ENCODE measurements at places on chromosomes 5 and 9.

GRCh38 chr9:137201205-137201868 lies 796 bp upstream of the TPRN start:
- DNase-seq = no peak

DNA sequence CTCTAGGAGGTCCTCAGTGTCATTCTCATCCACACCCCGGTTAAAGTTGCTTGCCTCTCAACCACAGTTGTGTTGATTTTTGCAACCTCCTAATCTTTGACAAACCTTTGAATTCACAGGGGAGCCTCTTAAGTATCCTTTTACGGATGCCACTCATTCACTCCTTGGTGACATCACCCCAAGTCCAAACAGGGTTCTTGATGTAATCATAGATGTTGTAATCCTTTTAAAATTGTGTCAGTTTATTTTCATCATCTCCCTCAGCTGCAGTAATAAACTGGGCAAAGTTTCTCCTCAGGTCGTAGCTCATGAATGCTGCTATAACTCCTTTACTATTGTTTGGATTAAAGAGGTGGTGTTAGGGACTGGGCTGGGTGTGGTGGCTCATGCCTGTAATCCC lies 637.2 kb upstream of the NUDT12 start:
- no peak for DNase-seq

GRCh38 chr5:100828898-100829356 lies 74.2 kb downstream of the ST8SIA4 start:
- DNase-seq = no peak

- no peak for DNase-seq
Observed at GRCh38 chr5:39515881-39516280, 91.1 kb upstream of the DAB2 start.

GRCh38 chr5:93587597-93588351 lies 4.8 kb downstream of the NR2F1 start:
- DNase-seq = no peak

GRCh38 chr5:144002876-144003275 lies 167.6 kb downstream of the YIPF5 start:
- DNase-seq = no peak

DNA sequence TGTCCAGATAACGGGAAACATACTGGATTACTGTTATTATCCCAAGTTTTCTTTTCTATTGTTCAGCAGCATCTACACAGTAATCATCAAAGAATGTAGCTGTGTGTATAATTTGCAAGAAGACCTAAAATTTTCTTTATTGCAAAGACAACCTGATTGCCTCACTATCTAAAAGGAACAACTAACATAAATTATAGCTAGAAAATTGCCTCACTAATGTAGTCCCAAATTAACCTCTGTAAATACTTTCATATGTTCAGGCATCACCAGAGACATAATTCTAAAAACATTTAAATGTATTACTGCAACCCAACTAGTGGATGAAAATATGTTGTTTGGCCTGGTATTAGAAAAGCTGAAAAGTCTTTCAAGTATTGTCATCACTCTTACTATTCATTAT lies 275.4 kb downstream of the CDH12 start:
- DNase-seq = no peak

- DNase-seq = no peak
Observed at GRCh38 chr5:170131235-170131634, 25.5 kb downstream of the FOXI1 start.

DNA sequence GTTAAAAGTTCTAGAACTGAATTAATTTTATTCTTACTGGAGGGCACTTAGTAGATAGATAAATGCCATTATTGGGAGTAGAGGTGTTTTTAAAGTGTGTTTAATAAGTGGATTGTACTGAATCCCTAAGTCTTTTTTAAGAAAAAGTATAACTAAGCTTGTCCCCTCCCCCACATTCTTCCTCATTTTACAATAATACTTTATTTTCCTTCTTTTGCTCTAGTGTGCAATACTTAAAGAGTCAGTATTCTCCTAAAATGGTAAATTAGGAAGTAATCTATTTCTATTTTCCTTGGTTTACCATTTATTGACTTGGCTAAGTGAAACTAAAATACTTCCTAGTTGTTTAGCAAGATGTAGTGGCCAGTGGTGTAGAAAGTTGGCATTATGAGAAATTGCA lies 11.6 kb downstream of the UBLCP1 start:
- DNase-seq = no peak

DNA sequence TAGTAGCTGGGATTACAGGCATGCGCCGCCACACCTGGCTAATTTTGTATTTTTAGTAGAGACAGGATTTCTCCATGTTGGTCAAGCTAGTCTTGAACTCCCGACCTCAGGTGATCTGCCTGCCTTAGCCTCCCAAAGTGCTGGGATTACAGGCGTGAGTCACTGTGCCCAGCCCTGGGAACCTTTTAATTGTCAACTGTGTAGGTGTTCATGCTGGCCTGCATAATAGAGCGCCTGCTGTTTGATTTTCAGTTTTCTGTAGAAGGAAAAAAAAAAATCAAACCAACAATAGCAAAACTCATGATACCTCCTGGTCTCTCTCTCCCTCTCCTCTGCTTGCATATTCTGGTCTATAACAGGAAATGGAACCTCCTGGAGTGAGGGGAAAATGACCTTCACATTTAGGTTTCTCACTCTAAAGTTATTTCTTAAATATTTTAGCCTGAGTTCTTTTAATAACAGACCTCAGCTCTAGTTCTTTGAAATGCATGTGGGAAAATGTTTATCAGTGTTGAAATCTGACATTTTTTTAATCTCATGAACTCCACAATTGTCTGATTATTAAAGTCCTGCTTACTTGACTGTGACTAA lies 51.7 kb downstream of the EXOSC2 start:
- no peak for DNase-seq

- no peak for DNase-seq
Observed at GRCh38 chr5:24110004-24110615, 534.7 kb downstream of the CDH10 start.

DNA sequence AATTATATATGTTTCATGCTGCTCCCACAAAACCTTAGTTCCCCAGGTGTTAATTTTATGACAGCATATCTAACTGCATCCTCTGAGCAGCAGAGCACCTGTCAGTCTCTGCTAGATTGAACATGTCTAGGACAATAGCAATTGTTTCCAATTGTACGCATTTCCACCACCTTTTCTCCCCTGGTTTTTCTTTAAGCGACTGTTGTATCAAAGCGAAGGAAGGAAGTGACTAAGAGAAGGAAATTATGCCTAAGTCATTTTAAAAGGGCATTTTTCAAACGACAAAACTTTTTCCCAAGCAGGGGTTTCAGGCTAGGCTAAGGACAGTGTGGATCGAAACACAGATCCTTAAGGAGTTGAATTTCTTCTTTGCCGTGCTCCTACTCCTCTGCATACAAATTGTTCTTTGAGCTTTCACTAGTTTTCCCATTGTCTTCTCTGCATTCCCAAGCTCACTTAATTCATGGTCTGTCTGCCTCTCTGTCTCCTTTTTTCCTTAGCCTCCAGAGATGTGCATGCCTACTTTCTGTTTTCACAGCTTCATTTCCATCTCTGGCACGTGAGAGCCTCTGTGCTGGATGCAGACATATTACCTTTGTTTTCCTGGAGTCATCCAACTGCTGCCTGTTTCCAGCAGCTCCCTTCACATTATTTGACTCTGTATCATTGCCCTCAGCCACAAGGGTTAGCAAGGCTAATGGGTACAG lies 39.4 kb upstream of the STARD4 start:
- DNase-seq = no peak

- DNase-seq = no peak
Observed at GRCh38 chr5:126354012-126354857, 69.0 kb upstream of the GRAMD2B start.

- no peak for DNase-seq
Observed at GRCh38 chr5:78504704-78505677, 143.6 kb downstream of the LHFPL2 start.

DNA sequence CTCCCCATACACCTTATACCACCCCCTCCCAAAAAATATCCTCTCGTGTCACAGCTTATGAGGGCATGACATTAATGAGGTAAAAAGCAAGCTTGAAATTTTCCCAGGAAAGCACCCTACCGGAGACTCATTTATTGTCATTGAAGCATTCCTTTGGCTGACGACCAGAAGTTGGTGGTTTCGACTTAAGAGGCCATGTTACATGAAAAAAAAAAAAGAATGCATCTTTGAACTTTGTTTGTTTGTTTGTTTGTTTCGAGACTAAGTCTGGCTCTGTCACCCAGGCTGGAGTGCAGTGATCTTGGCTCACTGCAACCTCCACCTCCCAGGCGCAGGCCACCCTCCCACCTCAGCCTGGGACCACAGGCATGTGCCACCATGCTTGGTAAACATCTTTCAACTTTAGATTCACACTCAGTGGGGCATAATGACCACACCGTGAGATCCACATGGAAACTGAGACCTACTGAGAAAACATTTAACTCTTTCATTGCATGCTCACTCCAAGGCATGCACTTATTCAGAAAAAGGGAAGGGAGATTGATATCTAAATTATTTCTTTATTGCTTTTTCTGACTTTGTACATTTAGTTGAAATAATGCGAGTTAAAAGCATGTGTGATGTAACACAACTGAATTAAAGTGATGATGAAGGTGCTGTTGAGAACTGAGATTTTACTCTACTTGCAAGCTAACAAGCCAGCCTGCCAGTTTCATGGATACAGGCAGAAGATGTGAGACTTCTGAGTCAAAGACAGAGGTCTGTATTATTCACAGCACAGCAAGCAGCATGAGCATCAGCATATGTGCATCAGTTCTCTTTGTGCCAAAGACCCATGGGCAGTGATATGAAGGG lies 5.1 kb upstream of the RAB14 start:
- no peak for DNase-seq

- DNase-seq = no peak
Observed at GRCh38 chr5:13081116-13081515, 863.4 kb downstream of the DNAH5 start.

DNA sequence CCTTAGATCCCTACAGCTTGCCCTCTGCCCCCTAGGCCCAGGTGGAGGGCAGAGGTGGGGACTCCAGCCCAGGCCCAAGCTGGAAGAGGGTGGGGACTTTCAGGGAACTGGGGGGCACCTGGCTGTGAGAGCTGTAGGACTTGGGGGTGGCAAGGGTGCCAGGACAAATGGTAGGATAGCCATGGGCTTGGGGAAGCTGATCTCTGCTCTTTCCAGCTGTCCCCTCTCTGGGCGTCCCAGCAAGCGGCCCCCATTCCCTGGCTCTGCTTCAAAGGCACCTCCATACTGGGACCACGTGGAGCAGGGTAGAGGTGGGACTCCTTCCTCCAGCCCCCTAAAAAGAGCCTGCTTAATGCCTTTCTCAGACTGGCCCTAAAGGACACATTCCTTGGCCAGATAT lies 385 bp downstream of the LTC4S start:
- DNase-seq = no peak

- DNase-seq = no peak
Observed at GRCh38 chr5:159951387-159951786, 35.1 kb downstream of the ADRA1B start.

DNA sequence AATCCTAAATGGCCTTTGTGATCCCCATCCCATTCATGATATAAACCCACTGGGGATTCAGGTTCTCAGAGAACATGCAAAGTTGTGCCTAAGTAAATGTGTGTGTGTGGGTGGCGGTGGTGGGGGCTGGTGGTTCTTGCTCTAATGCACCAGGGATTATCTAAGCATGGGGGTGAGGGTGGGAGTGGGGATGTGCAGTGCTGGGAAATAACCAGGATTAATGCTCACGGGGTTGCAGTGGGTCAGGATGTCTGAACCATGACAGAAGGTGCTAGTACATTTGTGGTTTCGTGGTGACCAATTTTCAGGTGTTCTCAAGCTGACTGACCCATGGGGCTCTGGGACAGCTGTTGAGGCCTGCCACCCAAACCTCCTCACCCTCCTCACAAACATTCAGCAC lies 101.0 kb downstream of the ZNF608 start:
- DNase-seq = no peak

- no peak for DNase-seq
Observed at GRCh38 chr5:90934091-90934719, 375.6 kb downstream of the ADGRV1 start.

- no peak for DNase-seq
Observed at GRCh38 chr9:81980568-81980967, 8.0 kb upstream of the SPATA31D1 start.

DNA sequence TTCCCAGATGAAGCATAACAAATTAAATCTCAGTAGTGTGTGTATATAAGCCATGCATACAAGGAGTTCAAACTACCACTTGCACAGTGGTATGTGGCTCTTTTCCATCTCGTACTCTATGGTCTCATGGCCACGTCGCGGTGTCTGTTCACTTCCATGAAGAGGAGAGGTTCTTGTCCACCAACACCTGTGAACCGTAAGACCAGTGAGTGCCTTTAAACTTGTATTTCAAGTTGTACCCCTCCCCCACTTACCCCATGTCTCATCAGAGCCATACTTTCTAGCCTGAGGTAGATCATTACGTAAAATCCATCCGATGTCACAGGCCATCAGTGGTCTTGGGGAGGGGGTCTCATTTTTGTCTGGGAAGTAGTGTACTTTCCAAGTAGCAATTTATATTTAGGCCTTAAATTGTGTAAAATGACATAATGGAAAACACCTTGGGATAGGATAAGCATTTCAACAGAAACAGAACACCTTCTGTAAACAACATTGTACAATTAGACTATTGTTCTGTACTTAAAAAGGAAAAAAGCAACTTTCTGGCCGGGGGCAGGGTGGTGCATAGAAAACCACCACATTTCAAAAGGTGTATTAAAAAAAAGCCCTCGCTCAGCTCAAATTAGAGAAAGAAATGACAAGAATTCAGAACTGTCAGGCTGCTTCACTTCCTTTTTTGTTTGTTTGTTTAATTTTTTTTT lies 163.0 kb downstream of the SMARCA2 start:
- no peak for DNase-seq

DNA sequence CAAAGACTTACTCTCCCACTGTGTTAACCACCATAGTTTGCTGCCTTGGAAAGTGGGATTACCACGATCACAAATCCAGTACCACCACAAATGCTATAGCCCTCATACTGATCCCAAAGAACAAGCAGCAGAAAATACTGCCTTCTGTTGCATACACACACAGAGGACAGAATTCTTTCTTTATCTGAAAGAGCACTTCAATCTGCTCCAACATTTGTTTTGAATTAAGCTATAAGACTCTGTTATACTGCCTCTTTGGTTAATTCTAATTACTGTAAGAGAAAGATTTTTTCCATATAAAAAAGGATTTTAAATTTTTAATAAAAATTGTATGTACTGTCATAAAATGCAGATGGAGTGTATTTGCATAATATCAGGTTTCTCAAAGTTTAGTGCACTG lies 69.8 kb downstream of the YIPF5 start:
- DNase-seq = no peak

DNA sequence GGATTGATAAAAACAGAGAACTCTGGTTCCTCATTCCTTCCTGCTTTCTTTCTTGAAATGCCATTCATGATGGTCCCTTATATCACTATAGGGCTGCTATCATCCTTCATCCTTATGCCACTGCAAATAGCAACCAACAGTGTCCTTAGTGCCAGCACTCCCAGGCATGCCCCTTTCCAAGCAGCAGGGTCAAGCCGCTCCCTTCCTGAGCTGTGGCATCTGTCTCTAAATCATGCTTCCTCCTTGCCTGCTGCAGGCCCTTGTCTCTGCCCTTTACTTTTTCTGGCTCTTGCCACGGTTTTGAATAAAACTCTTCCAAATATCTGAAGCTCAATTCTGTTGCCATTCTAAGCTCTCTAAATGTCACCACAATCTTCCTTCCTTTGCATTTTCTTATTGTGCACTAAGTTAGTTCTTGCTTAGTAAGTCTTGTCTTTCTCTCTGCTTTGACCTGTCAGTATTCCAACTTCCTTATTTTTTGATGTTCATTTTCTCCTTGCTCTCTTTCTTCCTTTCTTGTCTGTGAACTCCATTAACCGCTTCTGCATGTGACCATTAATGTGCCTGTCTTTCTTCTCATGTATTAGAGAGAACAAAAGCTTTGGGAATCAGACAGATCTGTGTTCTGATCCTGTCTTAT lies 19.9 kb downstream of the TLR4 start:
- DNase-seq = no peak

GRCh38 chr9:89718651-89719050 lies 113.8 kb downstream of the GADD45G start:
- no peak for DNase-seq

All from stimulated activated CD4-positive, alpha-beta T cell treated with anti-CD3 and anti-CD28 coated beads, Interleukin-4, amount 100 ng/mL, for 48 hours (primary cell).